ENCODE measurements at places on chromosomes 1 and 21.

- DNase-seq = no peak
Measured at GRCh38 chr21:44995343-44995941, 55.6 kb downstream of the SLX9 start.

DNA sequence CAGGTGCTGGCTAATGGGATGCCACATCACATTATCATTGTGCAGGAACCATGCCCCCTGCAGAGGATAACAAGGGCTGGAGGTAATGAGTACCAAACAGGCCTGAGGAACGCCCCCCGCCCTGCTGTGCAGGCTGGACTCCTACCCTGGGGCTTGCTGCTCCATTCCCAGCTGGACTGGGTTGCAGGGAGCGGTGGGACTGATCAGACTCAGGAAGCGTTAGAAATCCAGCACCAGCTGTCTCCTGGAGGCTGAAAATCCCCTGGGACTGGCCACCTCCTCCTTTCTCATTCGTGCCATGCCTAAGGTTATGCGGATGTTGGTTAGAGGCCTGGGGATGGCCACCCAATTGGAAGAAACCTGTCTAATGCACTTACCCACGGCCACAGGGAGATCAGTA is 36.9 kb upstream of the POU3F1 start:
- DNase-seq = no peak

DNA sequence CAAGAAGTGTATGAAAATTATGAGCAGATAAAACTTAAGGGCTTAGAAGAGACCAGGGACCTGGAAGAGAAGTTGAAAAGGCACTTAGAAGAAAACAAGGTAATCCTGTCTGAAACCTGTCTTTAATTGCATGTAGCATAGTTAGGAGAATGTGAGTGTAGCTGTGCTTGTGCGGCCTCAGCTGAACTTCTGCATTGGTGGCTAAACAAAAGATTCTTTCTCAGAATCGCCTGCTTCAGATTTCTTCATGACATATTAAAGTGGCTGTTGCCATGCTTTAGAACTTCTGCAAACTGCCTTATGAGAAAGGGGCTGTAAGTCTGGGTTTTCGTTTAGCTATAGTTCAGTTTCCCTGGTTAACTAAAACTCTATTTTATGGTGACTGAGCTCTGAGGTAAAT is 94.5 kb downstream of the VPS26C start:
- DNase-seq = no peak

DNA sequence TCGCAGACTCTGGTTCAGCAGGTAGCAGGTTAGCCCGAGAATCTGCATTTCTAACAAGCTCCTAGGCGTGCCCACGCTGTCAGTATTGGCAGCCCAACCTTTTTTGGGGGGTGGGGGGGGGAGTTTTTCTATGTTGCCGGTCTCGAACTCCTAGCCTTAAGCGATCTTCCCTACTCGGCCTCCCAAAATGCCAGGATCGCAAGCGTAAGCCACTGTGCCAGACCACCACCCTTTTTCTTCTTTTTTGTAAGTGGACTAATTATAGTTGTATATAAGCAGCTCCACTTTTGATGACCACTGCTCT is 480 bp upstream of the MIS18A start:
- DNase-seq = no peak

- DNase-seq = no peak
Measured at GRCh38 chr1:9250411-9251381, 16.1 kb downstream of the H6PD start.

DNA sequence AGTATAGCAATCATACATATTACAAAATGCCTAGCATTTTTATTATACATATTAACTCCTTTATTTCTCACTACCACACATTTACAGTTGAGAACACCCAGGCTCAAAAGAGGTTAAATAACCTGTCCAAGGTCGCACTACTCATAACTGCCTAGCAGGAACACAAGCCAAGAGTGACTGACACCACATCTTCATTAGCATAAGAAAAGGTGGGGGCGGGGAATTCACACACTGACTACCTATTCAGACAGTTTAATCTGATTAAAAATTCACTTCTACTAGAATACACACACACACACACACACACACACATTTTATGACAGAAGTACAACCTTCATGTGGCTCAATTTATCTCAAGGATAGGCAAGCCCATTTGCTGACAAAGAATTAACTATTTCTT is 77.8 kb upstream of the CACHD1 start:
- no peak for DNase-seq

GRCh38 chr1:40044110-40044509 is 3.6 kb downstream of the CAP1 start:
- DNase-seq = no peak

DNA sequence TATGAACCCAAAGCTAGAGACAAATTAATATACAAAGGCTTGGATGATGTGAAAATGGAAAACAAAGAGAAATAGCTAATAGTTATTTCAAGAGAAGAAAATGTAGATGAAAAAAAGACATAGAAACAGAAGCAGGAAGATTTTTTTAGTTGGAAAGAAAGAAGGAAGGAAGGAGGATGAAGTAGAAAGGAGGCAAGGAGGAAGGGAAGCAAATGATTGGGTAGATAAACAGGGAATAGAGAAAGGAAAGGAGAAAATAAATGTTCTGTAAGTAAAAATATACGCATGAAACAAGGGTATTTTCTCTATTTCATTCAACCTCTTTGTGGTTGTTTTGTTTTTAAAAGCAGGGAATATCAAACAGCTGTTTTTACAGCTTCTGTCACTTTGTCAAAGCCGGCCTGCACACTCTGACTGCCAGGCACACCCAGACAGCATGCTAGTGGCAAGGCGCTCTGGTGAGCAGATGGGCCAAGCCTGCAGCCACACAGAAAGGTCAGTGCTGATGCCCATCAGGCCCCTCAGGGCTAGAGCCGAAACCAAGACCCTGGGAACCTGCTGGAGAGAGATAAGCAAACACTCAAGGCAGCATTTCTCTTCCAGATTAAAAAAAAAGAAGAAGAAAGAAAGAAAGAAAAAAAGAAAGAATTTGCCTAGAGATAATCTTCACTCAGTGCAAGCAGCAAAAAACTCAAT is 72.9 kb upstream of the CTTNBP2NL start:
- DNase-seq = no peak

DNA sequence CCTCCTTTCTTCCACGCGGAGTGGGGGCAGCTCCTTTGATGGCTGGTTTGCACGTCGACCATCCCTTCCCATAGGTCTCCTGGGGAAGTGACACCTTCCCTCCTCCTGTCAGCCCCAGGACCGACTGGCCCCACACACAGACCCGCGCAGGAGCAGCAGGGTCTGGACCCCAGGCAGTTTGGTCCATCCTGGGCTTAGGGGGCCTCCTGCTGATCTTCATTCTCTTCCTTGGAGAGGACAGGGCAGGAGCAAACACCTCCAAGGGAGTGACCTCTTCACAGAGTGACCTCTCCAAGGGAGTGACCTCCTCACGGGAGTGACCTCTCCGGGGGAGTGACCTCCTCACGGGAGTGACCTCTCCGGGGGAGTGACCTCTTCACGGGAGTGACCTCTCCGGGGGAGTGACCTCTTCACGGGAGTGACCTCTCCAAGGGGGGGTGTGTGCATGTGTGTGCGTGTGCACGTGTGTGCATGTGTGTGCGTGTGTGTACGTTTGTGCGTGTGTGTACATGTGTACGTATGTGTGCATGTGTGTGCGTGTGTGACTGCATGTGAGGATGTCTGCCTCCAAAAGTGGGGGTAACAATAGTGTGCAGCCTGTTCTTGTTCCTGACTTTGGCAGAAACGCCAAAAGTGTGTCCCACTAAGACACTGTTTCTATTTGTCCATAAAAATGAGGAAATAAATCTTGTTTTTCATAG is 29.8 kb downstream of the COL6A1 start:
- DNase-seq = no peak

DNA sequence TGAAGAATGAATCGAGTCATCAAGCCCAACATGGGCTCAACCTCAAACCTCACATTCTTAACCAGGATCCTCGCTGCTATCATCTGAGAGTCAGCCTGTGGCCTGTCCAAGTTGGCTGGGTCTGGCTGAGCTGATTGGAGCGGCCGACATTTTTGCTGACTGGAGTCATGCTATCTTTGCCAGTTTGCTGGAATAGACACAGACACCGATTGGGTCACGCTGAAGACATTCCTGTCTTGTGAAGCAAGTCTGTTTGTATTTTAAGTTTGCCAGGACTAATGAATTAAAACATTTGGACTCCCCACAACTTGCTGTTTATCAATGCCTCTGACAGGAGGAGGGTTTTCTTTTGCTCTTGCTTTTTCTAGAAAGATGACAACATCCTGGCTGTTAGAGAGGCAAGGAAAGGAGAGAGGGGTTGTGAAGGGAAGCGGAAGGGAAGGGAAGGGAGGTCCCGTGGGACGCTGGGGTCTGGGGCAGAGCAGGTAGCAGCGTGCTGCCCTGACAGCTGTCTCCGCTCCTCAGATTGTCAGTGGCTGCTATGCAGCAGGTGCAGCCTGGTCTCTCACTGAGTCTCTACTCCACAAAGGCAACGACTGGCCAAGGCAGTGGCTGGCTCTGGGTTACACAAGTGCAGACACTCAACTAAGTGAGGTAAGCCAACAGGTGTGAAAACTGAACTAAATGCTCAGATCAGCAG is at the start of gene MAP3K7CL:
MAP3K7CL (plus strand) TSS at position 375 of the 700 bp plus-strand sequence. CDS start 2,701 bp downstream, outside the sequence.
- DNase-seq = peak; percentile 81

DNA sequence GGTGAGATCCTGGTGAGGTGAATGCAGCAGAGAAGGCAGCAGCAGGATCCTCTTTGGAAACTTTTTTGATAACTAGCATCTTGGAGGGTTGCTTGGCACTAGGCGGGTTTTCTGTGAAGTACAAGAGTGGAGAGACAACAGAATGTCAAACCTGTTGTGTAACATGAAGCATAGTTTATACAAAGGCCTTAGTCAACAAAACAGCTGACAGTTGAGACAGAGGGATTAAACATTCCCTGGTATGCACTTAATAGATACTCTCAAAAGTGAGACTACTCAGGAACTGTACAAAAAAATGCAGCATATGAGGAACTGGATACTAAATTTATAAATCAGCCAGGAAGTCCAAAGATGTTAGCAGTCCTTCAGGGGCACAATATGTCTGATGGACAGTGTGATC is 16.4 kb upstream of the CCDC17 start:
- no peak for DNase-seq

DNA sequence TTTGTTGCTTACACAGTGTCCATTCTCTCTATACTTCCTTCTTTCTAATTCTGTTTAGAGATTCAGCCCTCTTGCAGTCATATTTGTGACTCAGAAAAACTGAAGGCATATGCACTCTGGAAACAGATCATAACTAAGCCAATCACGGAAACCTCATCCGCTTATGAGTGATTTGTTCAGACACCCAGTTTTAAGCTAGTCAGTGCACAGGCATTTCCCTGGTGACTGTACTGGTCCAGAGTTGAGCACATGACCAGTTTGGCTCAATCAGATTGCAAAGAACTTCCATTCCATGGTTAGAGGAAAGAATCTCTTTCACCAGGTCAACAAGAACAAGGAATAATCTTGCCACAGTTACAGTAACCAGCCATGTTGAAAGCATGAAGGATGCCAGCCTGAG is 69.2 kb upstream of the SGIP1 start:
- peak; percentile 42 for DNase-seq

DNA sequence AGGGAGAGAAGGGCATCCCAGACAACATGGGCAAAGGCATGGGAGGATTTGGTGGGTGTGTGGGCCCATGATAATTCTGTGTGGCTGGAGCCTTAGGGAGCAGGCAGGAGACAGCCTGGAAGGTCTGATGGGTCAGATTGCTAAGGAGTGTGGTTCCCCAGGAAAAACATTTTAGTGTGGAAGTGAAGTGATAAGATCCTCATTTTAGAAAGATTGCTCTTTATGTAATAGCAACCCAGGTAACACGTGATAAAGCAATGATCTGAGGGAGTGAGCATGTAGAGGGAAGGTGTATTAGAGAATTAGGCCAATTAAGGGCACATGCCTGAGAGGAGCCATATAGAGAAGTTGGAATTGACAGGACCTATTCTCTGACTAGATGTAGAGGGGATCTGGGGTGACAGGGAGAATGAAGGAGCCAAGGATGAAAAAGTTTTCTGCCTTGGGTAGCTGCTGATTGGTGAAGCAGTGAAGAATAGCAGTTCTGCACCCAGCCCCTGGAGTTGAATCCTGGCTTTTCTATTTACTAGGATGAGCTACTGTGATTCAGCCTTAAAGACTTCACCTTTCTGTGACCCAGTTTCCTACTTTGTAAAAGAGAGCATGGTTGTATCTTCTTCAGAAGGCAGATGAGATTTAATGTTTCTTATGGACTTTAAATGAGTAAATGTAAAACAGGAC is 18.7 kb upstream of the SLAMF6 start:
- no peak for DNase-seq

DNA sequence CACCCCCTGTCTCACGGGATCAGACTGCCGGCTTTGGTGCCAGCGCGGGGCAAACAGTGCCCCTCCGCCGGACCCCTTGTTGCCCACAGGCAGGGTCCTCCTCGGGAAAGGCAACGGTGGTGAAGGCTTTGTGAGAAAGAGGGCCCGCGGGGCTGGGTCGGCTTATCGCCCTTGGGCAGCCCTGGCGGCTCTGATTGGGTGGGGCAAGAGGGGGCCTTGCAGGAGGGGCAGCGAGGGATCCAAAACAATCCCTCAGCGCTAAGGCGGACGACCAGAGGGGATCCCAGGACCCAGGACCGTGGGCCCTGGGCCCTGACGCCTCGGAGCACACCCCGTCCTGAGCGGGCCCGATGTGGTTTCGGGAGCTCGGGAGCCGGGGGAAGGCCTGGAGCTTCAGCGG is 3.9 kb upstream of the ZNF678 start:
- no peak for DNase-seq

- no peak for DNase-seq
Measured at GRCh38 chr1:7941437-7941793, 776 bp upstream of the TNFRSF9 start.

DNA sequence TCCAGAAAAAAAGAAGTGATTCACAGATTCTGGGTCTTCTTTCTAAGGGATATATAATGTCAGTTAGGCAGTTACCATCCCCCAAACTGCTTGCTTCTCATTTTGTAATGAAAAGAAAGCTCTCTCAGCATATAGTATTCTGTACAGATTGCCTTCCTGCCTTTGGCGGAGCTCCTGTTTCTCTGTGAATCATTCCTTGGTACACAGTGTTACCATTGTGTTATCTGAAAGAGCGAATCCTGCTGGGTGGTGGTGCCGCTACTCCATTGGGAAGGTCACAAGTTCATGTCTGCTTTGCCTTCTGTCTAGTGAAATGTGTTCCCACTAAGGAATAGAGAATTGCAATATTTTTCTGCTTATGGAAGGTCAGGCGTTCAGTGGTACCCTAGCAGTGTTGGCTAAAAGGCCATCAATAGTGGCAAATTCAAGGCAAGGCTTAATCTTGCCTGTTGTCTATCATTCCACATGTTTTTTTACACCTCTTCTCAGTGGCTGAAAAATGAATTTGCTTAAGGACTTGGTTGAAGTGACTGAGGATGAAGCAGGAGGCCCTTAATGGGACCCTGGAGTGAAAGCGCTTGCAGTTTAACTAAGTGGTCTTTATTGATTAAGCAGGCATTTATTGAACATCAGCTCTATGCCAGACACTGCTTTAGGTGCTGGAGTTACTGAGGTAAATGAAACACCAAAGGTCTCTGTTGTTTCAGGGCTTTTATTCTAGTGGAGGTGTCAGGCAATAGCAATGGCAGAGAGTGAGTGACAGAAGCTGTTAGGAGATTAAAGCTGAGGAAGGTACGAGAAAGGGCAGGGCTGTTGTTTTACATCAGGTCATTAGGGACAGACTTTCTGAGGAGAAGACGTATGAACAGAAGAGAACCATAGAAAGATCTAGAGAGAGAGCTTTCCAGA is 186.7 kb downstream of the PDE4B start:
- no peak for DNase-seq

Measured in H54 (cell line).